Activated CD4-positive, alpha-beta T cell treated with anti-CD3 and anti-CD28 coated beads for 24 hours (primary cell): ENCODE measurements at places on chromosomes 2 and 18.

- no peak for DNase-seq
Observed at GRCh38 chr2:8258406-8258805, 423.4 kb upstream of the ID2 start.

DNA sequence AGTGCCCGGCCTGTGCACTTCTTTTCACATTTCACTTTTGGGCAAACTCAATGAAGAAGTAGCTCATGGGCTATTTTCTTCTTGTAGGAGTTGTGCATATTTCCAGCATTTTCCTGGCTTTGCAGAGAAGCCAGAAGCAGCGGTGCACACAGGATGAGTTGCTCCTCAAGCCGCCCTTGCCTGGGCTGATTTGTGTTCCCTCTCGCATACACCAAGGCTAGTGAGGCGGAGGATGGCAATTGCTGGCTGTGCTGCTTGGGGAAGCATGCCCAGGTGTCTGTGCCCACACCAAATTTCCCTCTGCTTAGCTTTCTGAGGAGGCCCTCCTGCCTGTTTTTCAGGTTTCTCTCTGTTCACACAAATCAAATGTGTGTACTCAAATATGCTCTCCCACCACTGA, 85.4 kb upstream of the TMEM200C start:
- DNase-seq: no peak

GRCh38 chr2:224405841-224406370, 4.0 kb upstream of the FAM124B start:
- no peak for DNase-seq

DNA sequence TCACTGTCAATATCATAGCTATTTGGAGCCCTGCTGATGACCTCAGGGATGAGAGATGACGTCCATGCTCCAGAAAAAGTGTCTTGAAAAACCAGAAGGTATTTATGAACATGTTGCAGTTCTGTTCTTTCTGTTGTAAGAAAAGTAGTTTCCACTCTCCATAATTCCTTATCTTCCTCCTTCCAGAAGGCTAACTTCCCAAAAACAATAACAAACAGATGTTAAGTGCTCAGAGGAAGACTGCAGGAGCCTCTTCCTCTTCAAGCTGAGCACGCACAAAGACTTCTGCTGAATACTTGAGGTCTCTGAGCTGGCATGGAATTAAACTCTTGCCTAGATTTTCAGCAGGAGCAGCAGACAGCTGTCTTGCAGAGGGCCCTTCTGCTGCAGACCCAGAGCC, 434.5 kb upstream of the KLHL29 start:
- no peak for DNase-seq

DNA sequence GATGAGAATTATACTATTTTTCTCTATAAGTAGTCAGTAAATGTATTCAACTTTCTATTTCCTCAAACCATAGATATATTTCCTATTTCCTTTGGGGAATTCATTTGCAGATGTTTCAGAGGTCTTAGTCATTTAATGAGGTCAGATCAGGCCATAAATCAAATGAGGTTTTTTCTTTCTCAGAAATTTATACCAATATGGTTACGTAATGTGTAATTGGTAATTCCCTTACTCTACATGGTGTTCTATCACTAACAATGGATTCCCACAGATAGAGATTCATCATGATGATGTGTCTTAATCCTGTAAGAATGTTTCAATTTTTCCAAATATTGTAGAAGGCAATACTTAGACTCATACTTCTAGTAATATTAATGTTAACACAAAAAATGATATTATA, 108.0 kb downstream of the DPP4 start:
- no peak for DNase-seq

- DNase-seq: no peak
Observed at GRCh38 chr2:71831193-71831577, 316.5 kb downstream of the CYP26B1 start.

- no peak for DNase-seq
Observed at GRCh38 chr2:96526101-96526591, 10.4 kb upstream of the ARID5A start.

DNA sequence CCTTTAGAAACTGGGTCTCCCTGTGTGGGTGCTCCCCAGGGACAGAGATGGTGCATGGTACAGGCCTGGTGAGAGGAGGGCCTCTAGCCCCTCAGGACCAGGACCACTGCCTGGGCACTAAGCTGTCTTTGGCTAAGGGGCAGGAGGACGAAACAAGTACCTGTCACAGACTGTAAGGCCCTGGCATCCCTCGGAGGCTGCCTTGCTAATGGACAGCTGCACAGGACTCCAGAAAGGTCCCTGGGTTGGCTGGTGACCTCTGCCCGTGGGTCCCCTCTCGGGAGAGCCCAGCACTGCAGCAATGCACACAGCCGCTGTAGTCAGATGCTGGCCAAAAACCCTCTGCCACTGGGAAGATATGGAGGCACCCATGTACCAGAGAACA, 14.3 kb downstream of the HS6ST1 start:
- no peak for DNase-seq

DNA sequence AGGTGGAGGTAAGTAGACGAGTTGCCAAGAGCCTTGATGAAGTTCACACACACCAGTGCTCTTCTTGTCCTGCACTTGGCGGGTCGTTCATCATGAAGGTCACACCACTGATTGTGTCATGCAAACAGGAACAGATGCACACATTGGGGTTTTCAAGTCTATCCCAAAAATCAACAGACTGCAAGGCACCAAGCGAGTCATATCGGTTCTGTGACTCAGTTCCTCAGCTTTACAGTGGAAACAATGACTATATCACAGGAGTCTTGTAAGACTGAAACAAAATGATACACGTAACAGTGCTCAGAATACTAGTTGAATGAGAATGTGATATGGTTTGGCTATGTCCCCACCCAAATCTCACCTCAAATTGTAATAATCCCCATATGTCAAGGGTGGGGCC, 526.9 kb upstream of the ID2 start:
- DNase-seq: peak; percentile 33

GRCh38 chr2:44894058-44894457, 47.4 kb upstream of the SIX3 start:
- DNase-seq: no peak

DNA sequence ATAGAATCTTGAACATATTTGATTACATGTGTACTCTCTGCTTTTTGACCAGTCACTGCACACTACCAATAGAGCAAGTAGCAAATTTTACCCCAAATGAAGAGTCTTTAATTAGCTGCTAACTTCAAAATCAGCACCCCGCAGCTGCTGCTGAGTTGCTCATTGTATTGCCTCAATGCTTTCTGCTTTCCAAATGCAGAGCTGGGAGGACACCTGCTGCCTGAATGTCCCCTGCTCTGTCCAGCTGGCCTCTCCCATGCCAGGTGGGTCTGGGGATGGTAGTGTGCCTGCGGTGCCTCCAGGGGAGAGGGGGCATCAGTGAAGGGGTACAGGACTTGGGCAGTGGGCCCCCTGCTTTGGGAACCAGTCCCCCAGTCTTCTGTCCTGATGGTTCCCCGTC, 184.8 kb downstream of the PRKCE start:
- DNase-seq: no peak

DNA sequence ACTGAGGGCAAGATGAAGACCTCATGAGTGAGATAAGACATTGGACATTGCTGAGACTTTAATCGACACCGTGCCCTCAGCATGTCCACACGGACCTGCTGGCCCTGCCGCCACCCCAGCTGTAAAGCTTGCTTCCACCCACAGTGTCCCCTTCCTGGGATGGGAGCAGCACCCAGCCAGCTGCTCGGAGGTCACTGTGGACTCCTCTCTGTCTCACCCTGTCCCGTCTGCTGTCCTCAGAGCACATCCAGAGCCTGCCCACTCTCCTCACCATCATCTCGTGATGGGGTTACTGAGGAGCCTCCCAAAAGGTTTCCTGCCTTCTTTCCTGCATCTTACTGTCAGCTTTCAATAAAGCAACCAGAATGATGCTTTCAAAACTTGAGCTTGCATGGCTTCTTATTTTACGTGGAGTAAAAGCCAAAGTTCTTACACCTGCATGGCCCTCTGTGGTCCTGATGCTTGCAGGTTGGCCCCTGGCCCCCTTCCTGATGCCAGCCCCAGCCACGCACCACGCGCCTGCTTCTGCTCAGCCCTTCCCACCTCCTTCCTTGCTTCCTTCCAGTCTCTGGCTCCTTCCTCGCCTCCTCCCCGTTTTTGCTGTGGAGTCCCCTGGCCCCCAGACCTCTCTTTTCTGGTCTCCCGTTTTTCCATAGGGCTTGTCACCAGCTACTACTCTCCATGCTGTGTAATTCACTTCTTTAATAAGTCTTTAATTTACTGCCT, 67.0 kb downstream of the DGKD start:
- DNase-seq: no peak

GRCh38 chr2:195711478-195711877, 54.5 kb downstream of the SLC39A10 start:
- no peak for DNase-seq

DNA sequence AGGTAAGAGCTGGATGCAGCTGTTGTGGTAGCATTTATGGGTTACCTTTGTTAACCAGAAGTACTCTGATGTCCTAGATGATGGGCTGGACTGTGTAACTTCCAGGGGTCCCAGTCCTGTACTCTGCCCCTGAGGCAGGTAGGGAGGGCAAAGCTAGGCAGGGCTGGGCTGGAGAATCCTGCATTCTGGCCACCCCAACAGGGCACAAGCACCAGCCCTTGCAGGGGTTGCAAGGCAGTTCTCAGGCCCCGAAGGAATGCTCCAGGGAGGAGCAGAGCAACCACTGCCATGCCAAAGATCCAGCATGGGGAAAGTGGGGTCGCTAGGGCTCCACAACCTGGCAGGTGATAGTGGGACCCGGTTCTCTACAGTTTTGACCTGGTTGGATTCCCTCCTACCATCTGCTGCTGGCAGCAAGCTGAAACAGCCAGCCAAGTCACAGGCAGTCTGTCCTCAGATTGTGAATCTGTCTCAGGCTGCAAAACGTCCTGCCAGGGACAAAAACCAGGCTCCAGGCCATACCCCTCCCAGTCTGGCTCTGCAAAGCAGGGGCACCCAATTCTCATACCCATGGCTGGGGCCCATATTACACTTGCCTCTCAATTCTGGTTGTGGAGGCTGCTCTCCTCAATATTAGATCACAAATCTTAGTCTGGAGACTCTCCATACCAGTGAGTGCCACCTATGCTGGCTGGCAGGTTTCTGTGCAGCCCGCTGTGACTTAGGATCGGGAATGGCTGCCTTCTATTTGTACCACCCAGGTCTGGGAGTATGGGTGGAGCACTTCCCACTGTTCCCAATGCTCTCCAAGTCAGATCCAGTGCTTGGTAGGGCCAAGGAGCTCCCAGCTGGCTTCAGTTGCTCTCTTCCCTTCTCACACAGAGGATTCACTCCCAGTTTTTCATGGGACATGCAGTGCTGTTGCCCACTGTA, 61.1 kb downstream of the SMCHD1 start:
- DNase-seq: no peak

DNA sequence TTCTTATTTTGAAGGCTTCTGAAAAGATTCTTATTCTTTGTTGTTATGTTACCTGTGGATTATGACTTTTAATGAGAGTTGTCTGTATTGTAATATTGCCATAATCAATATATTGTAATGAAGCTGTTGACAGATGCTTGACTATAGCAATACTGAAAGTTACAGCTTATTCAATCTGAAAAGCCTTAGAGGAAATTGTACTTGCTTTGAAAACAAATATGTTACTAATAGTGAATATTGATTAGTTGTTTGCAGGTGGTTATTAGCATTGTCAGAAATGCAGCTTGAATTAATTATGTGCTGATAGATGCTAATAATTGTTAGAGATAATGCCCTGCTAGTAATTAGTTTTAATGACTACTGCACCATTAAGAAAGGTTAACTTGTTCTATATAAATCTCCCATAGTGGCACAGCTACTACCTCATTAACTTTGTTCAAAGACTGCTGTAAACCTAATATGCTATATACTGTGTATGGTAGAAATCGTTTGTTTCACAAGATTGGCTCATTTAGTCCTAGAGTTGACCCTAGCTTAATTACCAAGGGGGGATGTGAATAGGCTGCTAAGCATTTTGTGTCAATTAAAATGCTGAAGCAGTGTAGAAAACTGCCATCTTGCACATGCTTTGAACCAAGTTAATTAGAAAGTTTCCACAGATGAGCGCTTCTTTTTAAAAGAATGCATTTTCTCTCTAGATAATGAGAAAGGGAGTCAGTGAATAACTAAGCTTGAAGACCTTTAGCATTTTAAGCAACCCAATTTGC, 30.5 kb downstream of the SLC39A10 start:
- no peak for DNase-seq

GRCh38 chr2:103293742-103294077, 531.9 kb downstream of the TMEM182 start:
- DNase-seq: no peak

- no peak for DNase-seq
Observed at GRCh38 chr2:10439185-10439879, 8.8 kb downstream of the ODC1 start.

DNA sequence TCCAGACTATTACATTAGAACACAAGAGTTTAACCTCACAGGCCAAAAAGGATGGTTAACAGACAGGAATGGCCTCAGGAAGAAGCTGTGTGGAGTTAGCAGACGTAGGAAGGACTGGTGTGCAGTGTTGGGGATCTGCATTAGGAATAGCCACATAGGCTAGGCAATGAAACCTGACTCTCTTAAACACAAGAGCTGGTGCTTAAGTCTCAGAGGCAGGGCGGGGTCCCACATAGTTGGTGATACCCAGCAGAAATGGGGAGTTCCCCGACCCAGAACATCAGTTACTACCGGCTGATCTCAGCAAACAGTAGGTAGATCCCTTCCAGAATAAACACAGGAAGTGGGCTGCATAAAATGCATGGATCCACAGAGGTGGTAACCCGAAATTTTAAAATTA, 64.1 kb downstream of the CCDC93 start:
- no peak for DNase-seq

GRCh38 chr2:20016346-20016745, 3.9 kb upstream of the MATN3 start:
- DNase-seq: no peak

DNA sequence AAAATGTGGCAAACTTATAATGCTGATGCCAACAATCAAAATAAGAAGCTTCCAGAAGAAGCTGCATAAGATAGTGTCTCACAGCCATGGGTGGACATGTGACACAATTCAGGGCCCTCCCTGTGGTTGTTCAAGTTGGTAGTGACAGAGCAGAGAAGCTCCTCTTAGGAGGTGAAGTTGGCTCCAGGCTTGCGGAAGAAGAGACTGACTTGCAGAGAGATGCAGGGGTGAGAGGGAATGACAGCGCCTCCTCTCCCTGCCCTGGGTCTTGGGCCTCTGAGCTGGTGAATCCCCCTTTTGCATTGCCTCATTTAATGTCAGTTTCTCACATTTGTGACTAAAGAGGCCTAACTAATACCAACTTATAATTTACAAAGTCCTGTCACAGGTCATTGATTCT, 23.0 kb upstream of the RHOB start:
- DNase-seq: no peak

DNA sequence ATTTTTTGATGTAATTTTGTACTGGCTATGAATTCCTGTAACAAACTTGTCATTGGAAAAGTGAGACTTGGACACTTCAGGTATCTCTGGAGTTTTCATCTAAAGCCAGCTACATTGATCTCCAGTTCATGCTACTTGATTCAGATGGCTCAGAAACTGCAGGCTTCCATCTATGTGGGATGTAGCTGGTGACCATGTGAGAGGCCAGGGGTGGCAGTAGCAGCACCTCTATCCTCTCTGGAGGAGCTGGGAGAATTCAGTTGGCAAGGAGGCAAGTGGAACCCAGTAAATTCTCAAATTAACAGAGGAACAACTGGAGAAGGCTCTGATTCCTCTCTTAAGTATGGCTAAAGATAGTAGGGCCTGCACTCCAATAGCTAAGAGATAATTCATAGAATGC, 10.0 kb upstream of the SPTBN1 start:
- DNase-seq: no peak

GRCh38 chr18:63350230-63350629, 16.8 kb downstream of the KDSR start:
- no peak for DNase-seq
